ENCODE measurements at places on chromosomes 3 and 15.

GRCh38 chr3:98984024-98984423 lies 82.5 kb upstream of the DCBLD2 start:
- DNase-seq, result no peak

GRCh38 chr15:75672646-75673425 lies 25.1 kb downstream of the SNX33 start:
- no peak for DNase-seq

DNA sequence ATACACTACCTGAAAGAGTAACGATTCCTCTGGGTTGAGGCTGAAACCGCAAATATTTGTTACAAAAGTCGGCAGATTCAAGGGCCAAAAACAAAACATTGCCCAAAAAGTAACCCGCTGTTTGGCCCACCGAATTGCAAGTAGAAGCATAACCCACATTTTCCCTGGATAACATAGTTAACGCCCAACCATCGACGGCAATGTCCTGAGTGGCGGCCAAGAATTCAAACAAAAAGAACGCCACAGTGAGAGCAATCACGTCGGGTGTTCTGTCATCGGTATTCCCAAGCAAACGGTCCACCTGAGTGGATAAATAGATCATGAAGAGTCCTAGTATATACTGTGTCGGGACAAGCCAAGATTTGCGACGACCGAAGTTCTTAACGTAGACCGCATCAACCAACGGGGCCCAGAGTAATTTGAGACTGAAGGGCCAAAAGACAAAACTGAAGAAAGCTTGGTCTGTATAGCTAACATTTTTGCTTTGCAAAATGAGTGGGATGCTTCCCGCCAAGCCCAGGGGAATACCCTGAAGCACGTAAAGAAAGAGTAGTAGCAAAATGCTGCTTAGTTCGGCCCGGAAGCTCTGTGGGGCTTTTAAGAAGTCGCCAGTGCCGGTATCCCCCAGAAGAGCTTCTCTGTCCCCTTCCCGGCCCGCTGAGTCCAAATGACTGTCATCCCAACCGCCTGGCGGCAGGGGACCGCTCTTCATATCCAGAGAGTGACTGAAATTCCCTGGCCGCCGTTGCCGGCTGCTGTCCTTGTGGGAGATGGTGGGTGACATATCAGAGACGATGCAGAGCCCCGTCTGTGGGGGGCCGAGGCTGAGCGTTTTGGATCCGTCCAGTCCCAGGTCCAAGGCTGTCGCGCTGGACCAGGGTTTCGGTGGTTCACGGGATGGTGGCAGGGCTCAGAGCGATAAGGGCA lies 750 bp downstream of the SLC33A1 start:
- peak; percentile 21 for DNase-seq

DNA sequence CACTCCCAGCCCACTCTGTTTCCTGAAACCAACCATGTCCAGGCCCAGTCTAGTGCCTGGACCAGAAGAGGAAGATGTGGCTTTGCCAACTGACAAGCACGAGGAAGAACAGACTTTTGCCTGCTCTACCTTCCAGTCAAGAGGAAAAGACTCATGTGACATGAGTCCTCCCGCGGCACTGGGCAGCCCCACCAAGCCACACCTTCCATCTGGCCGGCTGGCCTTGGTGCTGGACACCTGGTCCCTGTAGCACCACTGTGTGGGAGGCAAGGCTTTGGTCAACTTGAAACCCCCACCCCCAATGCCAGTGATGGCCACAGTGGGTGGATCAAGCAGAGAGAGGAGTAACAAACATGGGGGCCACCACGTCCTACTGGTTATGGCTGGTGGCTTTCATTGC lies 12.5 kb downstream of the CHDH start:
- DNase-seq, result no peak

- DNase-seq, result no peak
Observed at GRCh38 chr15:84606653-84607120, 5.9 kb downstream of the ZSCAN2 start.

GRCh38 chr3:156535798-156536197 lies 19.1 kb downstream of the SSR3 start:
- no peak for DNase-seq

GRCh38 chr15:72358650-72359171 lies 17.1 kb downstream of the HEXA start:
- DNase-seq, result no peak

DNA sequence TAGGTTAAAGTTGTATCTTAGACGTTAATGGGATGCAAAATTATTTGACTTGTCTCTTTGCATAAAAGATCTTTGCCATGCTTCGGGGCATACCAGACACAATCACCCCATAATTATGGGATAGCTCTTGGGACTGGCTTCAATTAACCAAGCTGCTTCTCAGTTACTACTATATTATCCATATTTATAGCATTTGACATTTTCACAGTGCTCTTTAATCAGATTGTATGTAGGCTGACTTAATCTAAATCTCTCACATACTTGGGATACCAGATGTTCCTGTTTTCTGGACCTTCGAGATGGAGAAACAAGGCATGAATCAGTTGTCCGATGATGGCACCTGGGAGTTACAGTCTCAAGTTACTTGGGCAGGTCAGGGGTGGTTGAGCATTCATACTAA lies 27.2 kb upstream of the ABHD17C start:
- DNase-seq, result no peak

DNA sequence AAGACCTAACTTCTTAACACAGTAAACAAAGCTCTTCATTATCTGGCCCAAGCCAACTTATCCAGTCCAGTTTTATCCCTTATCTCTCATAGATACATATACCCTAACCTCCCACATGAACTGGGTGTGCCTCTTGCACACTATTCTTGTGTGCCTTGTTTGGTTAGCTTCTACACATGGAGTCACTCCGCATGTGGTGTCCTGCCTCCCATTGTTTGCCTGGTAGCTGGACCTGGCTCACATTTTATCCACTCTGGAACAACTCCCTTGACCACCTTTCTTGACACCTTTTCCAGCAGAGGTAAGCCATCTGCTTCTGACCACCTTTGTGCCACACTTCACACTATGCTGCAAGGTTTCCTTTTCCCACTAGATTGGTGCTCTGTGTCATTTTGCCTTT lies 15.2 kb downstream of the TIPARP start:
- no peak for DNase-seq

DNA sequence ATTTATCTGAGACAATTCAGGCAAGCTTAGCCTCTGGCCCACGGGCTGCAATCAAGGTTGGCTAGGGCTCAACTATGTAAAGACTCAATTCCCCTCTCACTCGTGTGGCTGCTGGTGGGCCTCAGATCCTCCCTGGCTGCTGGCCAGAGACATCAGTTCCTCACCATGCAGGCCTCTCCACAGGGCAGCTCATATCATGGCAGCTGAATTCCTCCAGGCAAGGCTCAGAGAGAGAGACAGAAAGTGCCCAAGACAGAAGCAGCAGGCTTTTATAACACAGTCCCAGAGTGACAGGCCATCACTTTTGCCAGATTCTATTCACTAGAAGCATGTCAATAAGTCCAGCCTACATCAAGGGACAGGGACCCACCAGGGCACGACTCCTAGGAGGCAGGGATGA lies 63.2 kb downstream of the XXYLT1 start:
- no peak for DNase-seq

DNA sequence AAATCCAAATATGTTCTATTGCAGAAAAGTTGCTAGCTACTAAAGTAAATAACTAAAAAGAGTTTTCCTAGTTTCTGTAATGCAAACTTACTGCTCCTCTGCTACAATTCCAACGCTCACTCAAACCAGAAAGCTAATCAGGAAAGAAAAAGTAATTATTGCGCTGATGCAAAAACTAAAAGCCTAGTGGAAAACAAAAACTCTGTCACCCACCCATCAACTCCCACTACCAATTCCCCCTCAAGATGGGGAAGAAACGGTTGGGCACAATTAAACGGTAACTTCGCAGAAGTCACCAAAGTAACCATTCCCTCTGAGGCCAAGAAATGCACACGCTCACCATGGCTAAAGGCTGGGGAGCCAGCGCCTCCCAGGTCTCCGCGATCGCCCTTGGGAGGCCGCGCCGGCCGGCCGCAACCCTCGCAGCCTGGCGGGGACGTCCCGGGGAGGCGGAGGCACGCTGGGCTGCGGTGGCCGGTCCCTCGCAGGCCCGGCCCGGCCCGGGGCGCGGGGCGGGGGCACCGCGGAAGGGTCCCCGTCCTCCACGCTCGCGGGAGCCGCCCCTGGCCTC lies 684 bp downstream of the SLTM start:
- DNase-seq, result no peak

DNA sequence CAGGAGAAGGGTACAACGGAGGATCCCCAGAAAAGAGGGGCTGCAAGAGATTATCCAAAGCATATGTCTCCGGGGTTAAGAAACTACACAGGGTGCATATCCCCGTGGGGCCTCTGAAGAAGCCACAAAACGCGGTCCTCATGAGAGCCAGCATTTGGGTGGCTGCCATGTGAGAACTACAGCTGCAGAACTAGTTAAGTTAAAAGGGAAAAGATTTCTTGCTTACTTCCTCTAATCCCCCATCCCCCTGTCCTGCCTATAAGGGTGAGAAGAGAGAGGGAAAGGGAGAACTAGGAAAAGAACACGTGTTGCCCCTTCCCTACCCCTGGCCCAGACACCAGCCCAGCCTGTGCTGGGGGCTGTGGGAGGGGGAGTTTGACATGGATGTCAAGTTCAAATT lies 70.4 kb upstream of the PCSK6 start:
- no peak for DNase-seq

GRCh38 chr3:58202917-58203360 lies 7.8 kb downstream of the DNASE1L3 start:
- DNase-seq, result no peak

DNA sequence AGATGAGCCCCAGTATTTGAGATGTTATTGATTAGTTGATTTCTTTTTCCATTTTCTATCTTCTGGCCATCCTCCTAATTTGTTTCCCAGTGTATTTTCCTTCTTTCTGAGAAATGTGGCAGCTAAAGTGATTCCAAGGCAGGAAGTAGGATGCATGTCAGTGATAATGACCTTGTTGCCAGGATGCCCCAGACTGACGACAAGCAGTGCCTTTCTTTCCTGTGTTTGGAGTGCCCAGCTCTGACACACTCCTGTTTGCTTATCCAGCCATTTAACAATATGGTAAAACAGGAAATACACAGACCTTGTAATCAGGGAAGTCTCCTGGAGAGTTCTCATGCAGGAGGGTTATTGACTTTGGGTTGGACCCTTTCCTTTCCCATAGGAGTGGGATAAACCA lies 20.4 kb downstream of the TMOD2 start:
- DNase-seq, result no peak

Data from T-helper 9 cell (primary cell).